ENCODE measurements at places on chromosomes 5 and 9. TPM values are rescaled to one million over a fixed set of nuclear protein-coding genes. Genes with fewer than 3 reads are reported as not detected.

The FCN2 gene
- total RNA-seq = not detected

The PCDHB4 gene
- total RNA-seq = not detected

The DCAF12 gene
- 12.8 TPM for total RNA-seq

The LOX gene
- 360 TPM for total RNA-seq

The ADCY2 gene
- total RNA-seq = not detected

The LRRC14B gene
- not detected for total RNA-seq

The UGCG gene
- total RNA-seq = 48.5 TPM

The CTSV gene
- 4.0 TPM for total RNA-seq

The CYSRT1 gene
- 0.89 TPM for total RNA-seq

The SLC12A7 gene
- total RNA-seq = 28.1 TPM

The RANBP6 gene
- total RNA-seq = 3.3 TPM

The FAM170A gene
- total RNA-seq = not detected

The SLC45A2 gene
- not detected for total RNA-seq

The TAF11L10 gene
- not detected for total RNA-seq

The FLT4 gene
- total RNA-seq = 0.10 TPM

The GLRA1 gene
- not detected for total RNA-seq

The SV2C gene
- total RNA-seq = not detected

The PRSS3 gene
- not detected for total RNA-seq

The MACIR gene
- total RNA-seq = 32.2 TPM

The PCA3 gene
- not detected for total RNA-seq

The PPP3R2 gene
- total RNA-seq = not detected

The SAPCD2 gene
- 32.5 TPM for total RNA-seq

The ROR2 gene
- total RNA-seq = 0.20 TPM

The IRX2 gene
- 21.5 TPM for total RNA-seq

The CNTNAP3B gene
- total RNA-seq = 12.2 TPM

The PALM2AKAP2 gene
- total RNA-seq = 0.56 TPM

The CATSPER3 gene
- total RNA-seq = 1.5 TPM

The PRDM12 gene
- not detected for total RNA-seq

The PSAT1 gene
- total RNA-seq = 230 TPM

The PTCD2 gene
- total RNA-seq = 16.4 TPM

The GABRG2 gene
- total RNA-seq = not detected

The GABRP gene
- total RNA-seq = not detected

The PCDHGA7 gene
- 0.07 TPM for total RNA-seq

The OR1N2 gene
- total RNA-seq = not detected

The TMC1 gene
- not detected for total RNA-seq

The PCDHGC3 gene
- total RNA-seq = 42.3 TPM

The CMYA5 gene
- 0.07 TPM for total RNA-seq

The MED10 gene
- total RNA-seq = 97.9 TPM

The LHX3 gene
- not detected for total RNA-seq

The ADAMTSL2 gene
- 0.10 TPM for total RNA-seq

The N4BP3 gene
- total RNA-seq = 2.3 TPM

The PCDHB11 gene
- total RNA-seq = 1.0 TPM

The ZNF474 gene
- 0.20 TPM for total RNA-seq

The MCTP1 gene
- total RNA-seq = 3.1 TPM

The PCDH12 gene
- total RNA-seq = not detected

The NR2F1 gene
- 73.0 TPM for total RNA-seq

The EPB41L4B gene
- total RNA-seq = 3.1 TPM

The LURAP1L gene
- 67.0 TPM for total RNA-seq

The CCDC152 gene
- total RNA-seq = 3.4 TPM

The GRM6 gene
- not detected for total RNA-seq

The RNF208 gene
- not detected for total RNA-seq

The KCNV2 gene
- not detected for total RNA-seq

The ISL1 gene
- 0.20 TPM for total RNA-seq

The PAEP gene
- total RNA-seq = not detected

The MEGF10 gene
- total RNA-seq = not detected

The VLDLR gene
- 0.13 TPM for total RNA-seq

The JAKMIP2 gene
- not detected for total RNA-seq

All from MG63 (cell line).